Heart right ventricle (tissue), 16 donors: ENCODE measurements at places on chromosomes 3 and 15. TPM values are rescaled to one million over a fixed set of nuclear protein-coding genes. Genes with fewer than 3 reads are reported as not detected.

- DNase-seq = no peak
Measured at GRCh38 chr3:157136647-157137387, 23.1 kb downstream of the CCNL1 start.

GRCh38 chr3:190155752-190156151 lies 35.1 kb upstream of the P3H2 start:
- no peak for DNase-seq

GRCh38 chr15:73620078-73620477 lies 13.1 kb downstream of the NPTN start:
- no peak for DNase-seq

DNA sequence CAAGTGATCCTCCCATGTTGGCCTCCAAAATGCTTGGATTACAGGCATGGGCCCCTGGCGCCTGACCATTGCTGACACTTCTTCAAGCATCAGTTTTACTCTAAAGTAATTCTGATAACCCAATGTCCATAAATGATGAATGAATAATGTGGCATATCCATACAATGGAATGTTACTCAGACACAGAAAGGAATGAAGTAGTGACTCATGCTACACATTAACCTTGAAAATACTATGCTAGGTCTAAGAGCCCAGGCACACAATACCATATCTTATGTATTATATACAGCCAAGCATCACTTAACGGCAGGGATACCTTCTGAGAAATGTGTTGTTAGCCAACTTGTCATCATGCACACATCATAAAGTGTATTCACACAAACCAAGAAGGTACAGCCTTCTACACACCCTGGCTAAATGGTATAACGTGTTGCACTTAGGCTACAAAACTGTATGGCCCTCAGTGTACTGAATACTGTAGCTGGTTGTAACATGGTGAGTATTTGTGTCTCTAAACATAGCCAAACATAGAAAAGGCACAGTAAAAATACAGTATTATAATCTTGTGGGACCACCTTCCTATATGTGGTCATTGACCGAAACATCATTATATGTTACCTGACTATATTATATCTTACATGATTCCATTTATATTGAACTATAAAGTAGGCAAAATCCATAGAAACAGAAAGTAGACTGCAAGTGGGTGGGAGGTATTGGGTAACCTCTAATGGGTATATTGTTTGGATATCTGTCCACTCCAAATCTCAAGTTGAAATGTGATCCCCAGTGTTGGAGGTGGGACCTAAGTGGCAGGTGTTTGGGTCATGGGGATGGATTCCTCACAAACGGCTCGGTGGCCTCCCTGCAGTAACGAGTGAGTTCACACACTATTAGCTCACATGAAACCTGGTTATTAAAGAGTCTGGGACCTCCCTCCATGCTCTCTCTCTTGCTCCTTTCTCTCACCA lies 31.4 kb downstream of the MKRN2 start:
- DNase-seq = no peak

- no peak for DNase-seq
Measured at GRCh38 chr3:98812851-98813374, 49.8 kb downstream of the ST3GAL6 start.

The SSUH2 gene
- 1.9 TPM for total RNA-seq
